ENCODE measurements at places on chromosomes 3 and 15. TPM values are rescaled to one million over a fixed set of nuclear protein-coding genes. Genes with fewer than 3 reads are reported as not detected.
A peak's percentile ranks its signal among the peaks of the same experiment; 100 is the strongest.

Gene LRTM1
- total RNA-seq = not detected

Gene MASP1
- total RNA-seq = not detected

Gene GOLGA8K
- total RNA-seq = 0.49 TPM

Gene GOLGA6L7
- not detected for total RNA-seq

Gene CEP152
- total RNA-seq = 27.2 TPM

Gene MOBP
- total RNA-seq = not detected

- DNase-seq = no peak
These were observed 26.4 kb upstream of the KBTBD12 start for GRCh38 chr3:127888564-127889107.

DNA sequence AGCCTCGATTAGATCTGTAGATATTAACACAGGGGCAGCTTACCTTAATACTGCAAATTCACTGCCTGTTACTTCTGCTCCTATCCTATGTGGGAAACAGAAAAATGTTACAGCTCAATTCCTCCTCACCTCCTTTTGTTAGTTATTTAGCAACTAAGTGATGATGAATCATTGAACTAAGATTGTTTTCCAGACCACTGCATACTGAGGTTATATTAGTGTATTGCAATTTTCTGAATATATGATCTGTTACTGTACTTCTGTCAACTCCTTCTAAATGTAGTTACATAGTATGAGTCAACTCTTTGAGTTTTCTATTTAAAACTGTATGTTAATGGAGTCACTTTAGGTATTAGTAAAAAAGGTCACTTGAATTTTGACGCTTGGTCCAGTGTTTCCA, 331.5 kb upstream of the SLCO3A1 start:
- DNase-seq = no peak

DNA sequence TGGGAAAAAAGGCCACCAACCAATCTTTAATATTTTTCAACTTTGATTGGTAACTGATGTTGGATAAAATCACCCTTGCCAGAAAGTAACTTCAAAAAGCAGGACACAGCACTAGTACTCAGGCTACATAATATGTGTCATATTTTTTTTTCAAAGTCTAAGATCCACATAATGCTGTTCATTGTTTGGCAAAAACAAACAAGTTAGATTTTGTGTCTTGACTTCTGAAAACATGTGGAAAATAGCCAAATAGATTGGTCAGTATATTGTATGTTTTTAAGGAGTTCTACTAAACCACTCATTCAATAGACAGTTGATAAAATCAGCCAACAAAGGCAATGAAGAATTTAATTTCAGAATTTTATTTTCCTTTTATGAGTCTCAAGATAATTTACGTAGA, 111.7 kb upstream of the CCDC54 start:
- no peak for DNase-seq

GRCh38 chr3:126498929-126499328, 18.6 kb downstream of the UROC1 start:
- DNase-seq = no peak

- no peak for DNase-seq
These were observed 25.0 kb downstream of the LIPH start for GRCh38 chr3:185527364-185527763.

DNA sequence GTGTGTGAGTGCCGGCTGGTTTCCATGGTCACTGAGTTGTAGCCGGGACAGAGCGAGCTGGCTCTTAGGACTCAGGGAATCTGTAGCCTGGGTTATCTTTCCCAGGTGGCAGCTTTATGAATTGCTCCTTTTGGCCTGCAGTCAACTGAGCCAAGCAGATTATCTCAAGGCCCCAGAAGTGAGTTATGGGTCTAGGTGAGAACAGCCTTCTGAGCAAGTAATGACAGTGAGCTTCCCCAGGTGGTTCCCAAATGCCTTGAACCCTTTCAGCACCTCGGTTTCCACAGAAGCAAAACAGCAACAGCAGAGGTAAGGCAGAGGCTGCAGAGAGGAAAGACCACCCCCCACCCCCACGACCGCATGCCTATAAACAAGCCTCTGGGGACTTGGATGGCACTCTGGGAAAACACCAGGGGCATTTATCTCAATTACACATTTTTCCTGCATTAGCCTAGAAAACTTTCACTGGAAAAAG, 56.7 kb upstream of the DGKG start:
- DNase-seq = no peak

GRCh38 chr3:14057701-14058100, 67.0 kb downstream of the CHCHD4 start:
- no peak for DNase-seq

DNA sequence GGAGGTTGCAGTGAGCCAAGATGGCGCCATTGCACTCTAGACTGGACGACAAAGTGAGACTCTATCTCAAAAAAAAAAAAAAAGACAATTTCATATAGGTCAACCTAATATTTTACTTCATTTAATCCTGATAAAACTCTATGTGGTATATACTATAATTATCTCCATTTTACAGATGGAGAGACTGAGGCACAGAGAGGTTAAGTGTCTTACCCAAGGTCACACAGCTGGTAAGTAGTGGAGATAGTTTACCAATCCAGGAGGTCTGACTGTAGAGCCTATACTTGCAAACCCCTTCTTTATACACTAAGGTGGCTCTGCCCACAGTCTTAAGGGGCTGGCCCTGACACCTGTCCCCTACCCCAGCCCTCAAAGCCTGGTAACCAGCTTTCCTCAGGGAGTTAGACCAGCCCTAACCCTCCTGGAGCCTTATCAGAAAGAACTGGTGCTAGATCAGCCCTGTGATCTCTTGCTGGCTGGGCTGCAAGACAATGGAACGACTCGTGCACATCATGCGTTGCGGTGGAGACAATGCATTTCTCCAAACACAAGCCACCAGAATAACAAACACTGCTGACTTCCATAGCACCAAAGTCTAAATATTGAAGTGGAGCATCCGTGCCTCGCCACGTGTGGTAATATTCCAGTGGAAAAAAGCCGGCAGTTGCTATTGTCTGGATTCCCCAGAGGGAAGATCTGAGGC, 60.0 kb upstream of the SMAD3 start:
- DNase-seq = no peak

- DNase-seq = no peak
These were observed 374.1 kb downstream of the FHIT start for GRCh38 chr3:60877188-60877587.

- peak; percentile 58 for DNase-seq
These were observed at the start of gene SYNM for GRCh38 chr15:99104788-99105513. Gene SYNM (plus strand): TSS chr15:99105080. CDS start chr15:99105200, 120 bp downstream.

DNA sequence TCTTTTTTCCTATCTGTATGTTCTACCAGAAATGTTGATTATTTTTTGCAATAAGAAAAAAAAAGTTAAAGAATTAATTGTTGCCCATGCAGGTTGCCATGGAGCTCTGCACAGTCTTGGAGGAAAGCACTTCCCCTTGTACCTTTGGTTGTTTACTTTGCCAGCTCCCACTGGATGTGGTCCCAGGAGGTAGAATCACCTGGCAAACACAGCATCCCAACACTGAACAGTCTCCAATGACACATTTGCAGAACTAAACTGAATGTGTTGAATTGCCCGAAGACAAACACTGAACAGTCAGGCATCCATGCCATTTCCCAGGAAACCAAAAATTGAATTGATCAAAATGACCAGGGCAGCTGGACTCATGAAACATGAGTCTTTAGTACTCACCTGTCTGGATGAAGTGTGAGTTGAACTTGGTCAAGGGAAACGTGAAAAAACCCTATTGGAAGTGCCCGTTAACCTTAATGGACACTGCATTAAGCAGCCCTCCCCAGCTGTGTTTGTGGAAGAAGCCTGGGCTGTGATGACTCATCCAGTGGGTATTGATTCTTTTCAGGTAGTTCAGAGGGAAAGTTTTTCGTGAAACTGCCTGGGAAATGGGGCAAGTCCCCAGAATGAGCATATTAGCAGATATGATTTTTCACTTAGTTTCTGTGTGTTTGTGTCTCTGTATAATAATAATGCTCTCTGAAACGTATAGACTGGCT, 284.7 kb upstream of the STT3B start:
- peak; percentile 45 for DNase-seq

DNA sequence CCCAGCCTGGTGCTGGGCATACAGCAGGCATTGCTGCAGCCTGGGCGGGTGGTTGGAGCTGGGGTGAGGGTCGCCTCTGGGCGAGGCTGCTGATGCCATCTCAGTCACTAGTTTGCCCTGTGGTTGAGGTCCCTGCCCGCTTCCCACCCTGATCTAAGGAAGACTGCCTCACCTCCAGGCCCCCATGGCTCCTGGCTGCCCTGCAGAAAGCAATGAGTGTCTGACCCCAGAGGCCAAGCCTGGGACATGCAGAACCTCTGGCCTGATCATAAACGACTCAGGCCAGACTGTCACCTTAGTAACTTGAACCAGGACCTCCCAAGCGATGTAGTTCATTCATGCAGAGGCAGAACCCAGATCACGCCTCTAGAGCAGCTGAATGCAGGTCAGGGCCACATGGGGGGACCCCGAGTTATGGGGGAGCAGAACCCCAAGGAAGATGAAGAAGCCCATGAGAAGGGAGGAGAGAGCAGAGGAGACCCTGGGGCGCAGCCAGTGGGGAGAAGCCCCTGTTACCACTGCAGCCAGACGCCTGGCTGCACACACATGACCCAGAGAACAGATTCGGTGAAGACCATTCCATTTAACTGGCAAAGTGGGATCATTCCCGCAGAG, 213.9 kb downstream of the TBC1D2B start:
- no peak for DNase-seq

DNA sequence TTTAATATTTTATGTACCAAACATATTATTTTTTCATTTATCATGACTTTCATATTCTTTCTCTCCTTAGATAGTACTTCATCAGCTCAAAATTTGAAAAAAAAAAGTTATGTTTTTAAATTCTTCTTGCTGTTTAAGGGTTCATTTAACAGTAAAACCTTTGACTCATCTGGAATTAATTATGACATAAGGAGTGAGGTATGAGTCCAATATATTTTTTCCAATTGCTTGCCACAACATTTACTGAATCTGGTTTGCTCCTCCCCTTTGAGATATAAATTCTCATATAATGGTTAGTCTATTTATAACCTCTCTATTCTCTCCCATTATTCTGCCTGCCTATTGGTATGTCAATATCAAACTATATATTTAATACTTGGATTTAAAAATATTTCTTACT, 387.8 kb downstream of the TUSC7 start:
- DNase-seq = no peak

GRCh38 chr3:154779571-154779970, 300.5 kb upstream of the MME start:
- no peak for DNase-seq

- no peak for DNase-seq
These were observed 50.0 kb upstream of the ADPGK start for GRCh38 chr15:72833561-72833960.

DNA sequence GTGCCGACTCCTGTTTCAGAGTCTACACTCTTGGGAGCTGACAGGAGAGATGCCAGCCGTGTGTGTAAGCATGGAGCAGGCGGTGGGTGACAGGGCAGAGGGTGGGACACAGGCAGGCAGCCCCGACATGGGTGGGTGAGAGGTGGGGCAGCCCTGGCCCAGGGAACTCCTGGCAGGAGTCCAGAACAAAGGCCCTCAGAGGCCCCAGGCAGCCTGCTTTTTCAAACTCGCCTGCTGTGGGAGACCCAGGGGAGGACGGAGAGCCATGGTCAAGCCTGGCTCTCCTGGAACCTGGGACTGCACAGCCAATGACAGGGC, 29.3 kb upstream of the SLC41A3 start:
- DNase-seq = no peak

- no peak for DNase-seq
These were observed 28.1 kb downstream of the CHST14 start for GRCh38 chr15:40498891-40499290.

- no peak for DNase-seq
These were observed 217.7 kb downstream of the MEX3B start for GRCh38 chr15:81828135-81828534.

All from activated naive CD8-positive, alpha-beta T cell treated with anti-CD3 and anti-CD28 coated beads for 36 hours (primary cell).